ENCODE measurements at places on chromosomes 2 and 18.

GRCh38 chr18:67280486-67281242, 235.9 kb downstream of the DSEL start:
- no peak for DNase-seq

DNA sequence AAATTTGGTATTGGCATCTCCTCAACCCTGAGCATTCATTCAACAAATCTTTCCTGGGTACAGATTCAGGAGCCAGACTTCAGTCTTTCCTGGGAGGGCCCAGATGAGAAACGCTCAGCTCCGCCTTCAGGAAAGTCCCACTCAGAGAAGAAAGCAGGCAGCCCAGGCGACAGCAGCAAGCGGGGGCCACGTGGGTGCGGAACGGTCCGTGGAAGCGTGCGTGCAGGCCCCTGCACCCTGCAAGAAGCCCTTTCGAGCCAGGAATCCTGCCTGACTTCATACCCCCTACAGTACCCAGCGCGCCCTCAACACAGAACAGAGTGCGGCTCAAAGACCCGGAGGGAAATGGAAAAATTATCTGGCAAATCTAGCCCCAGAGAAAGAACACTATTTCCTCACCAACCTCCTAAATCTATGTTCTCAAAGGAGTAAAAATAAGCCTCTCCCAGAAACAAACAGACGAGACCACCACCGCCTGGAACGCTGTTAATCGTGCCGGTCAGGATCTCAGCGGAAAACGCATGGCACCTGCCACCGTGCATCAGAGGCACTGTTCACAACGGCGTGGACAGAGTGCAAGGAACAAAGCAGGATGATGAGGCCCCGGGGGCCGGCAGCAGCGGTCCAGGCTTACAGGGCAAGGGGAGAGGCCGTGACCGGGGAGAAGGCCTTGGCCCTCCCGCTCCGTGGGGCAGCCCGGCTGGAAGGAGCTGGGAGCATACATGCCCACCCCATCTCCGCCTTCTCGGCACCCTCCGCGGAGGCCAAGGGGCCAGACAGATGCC, 318.3 kb downstream of the EIPR1 start:
- no peak for DNase-seq

- peak; percentile 53 for DNase-seq
Observed at GRCh38 chr18:11091746-11092145, 57.6 kb downstream of the PIEZO2 start.

DNA sequence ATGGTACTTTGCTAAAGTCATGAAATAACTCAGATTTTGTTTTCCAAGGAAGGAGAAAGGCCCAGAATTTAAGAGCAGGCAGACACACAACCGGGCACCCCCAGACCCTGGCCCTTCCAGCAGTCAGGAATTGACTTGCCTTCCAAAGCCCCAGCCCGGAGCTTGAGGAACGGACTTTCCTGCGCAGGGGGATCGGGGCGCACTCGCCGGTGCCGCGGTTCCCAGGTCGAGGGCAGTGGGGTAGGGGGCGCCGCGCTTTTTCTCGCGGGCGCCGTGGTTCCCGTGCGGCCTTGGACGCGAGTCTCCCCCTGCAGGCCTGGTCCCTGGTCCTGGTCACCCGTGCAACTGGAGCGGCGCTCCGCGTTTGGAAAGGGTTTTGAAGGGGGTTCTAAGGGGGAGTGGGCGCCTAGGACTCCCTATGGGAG, 1.2 kb downstream of the ZNF236 start:
- DNase-seq: no peak

DNA sequence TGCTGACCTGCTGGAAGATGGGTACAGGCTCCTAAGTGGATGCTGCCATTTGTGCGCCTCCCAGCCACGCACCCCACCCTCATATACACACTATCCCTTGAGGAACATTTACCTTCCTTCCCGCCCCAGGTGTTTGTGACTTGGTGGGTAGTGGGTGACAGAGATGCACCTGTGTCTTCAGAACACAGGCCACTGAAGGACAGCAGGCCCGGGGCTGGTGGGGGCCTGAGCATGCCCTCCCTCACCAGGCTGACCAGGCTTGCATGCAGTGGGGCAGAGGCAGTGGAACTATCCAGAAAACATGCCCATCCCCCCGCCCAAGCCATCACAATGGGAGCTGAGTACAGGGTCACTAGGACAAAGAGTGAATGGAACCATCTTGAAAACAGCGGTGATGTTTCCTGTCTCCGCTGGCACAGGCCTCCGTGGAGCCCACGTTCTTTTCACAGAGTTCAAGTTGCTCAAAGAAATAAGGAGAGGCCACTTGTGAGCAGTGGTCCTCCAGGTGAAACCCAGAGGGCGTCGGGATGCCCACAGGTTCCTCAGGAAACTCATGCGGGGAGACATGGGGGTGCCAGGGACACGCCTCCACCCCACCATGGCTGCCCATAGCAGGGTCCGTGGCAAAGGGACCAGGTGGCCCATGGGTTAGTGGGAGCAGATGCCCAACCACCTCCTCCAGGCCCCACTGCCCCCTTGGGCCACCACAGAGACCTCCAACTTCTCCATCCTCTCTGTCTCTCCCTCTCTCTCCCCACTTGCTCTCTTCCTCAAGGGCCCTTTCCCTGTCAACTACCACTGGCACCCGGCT, 90.9 kb downstream of the MALT1 start:
- DNase-seq: peak; percentile 78

DNA sequence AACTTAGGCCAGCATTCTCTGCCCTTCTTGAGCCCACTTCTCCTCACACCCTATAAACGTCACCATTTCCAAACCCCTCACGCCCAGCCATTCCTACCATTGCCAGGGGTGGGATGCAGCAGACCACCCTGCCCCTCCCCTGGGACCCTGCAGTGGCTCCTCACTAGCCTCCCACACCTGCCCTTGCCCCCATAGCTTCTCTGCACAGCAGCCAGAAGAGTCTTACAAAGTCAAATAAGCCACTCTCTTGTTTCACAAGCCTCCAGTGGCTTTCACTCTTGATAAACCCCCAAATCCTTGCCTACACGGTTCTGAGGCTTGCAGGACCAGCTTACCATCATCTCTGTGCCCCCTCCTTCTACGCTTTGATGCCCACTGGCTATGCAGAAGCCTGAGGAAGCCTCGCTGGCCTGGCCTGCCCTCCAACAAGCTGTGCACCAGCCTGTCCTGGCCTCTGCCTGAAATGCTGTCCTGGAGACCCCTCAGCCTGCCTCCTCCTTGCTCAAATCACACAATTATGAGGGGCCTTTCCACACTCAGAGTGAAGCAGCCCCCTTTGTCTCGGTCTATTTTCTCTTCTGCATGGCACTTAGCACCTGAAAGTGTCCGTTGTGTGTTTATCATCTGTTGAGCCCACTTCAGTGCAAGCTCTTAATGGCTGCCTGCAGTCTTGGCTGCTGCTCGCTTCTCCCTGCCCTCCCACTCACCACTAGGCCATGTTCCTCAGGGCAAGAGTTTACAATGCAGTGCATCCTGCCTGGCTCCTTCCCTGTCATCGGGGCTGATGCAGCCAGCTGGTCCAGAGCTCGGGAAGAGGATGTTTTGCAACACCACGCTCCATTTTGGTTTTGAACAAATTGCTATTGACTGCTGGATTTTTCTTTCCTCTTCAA, 82.6 kb upstream of the RGPD5 start:
- no peak for DNase-seq

GRCh38 chr18:69330385-69331005, 70.2 kb upstream of the DOK6 start:
- DNase-seq: no peak

DNA sequence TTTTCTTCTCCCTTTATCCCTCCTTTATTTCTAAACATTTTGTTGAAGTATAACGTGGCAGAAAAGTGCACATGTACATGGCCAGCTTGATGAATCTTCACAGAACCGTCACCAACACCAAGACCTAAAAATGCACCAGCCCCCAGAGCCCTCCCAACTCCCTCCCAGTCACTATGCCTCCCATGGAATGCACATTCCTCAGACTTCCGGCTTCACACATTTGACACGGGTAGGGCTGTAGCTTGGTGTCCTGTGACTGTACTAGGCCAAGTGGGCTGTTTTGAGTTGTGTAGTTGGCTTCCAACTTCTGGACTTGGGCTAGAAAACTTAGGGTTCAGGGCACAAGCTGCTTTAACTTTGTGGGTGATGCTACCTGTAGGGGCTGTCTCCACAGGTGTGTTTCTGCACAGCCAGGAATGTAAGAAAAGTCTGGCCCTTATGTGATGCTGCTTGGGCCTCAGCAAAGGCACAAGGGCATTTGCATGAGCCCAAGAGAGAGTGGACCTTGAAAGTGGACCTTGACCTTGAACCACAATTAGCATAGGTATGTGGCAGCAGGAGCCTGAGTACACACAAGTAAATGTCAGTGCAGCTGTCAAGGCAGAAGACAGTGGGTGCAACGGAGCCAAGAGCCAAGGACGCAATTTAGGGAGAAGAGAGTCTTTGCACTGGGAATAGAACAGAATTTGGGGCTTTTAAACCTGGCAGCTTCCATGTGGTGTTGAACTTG, 78.4 kb downstream of the SEPTIN10 start:
- DNase-seq: no peak

DNA sequence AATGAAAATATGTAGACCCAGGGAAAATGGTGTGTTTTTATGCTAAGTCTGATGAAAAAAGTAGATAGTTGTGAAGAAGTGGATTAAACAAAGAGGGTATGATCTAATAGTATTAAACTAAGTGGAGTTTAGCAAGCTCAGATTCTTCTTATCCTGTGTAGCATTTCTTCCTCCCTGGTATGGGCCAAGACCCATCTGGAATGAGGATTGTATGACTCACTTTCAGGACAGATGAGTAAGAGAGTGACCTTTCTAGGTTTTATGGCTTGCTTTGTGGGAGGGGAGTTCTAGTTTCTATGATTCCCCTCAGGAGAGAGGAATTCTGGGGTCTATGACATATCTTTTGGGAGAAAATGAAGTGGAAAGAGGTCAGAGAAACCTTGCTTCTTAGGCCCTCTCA, 550.1 kb downstream of the SPAG16 start:
- no peak for DNase-seq

DNA sequence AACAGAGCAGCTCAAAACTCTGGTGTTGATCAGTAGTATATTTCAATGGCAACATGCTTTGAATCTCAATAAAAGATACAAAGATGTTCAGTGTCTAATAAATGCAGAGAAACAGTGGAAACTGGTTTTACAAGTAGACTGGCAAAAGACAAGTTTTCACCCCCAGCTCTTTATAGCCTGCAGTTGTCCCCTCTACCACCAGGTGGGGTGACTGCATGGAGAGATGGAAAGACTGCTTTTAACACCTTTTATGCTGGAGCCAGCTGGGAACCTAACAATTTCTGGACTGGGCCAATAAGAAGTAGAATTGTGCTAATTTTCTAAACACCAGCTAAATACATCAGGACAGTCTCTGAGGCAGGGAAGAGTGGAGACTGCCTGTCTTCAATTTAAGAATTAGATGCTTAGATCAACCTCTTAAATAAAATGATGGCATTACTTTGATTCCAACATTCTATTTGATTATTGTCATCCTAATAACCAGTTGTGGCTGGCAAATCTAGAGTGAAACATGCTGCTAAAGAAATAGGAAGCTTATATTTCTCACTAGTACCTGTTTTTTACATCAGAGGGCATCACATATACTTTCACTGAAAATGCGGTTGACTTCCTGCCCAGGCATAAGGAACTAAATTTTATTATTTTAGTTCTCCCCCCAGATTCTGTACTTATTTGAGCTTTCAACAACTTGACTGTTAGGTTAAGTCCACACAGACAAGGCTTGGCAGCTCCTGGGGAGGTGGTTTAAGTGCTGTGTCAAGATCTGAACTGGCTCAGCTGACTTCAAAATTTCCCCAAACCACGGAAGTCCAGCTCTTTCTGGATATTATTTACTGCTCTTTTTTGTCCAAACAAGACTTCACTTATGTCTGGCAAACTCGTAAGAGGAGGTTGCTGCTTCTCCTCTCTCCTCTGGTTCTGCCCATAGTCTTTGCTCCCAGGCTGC, 140.5 kb downstream of the TPGS2 start:
- no peak for DNase-seq

DNA sequence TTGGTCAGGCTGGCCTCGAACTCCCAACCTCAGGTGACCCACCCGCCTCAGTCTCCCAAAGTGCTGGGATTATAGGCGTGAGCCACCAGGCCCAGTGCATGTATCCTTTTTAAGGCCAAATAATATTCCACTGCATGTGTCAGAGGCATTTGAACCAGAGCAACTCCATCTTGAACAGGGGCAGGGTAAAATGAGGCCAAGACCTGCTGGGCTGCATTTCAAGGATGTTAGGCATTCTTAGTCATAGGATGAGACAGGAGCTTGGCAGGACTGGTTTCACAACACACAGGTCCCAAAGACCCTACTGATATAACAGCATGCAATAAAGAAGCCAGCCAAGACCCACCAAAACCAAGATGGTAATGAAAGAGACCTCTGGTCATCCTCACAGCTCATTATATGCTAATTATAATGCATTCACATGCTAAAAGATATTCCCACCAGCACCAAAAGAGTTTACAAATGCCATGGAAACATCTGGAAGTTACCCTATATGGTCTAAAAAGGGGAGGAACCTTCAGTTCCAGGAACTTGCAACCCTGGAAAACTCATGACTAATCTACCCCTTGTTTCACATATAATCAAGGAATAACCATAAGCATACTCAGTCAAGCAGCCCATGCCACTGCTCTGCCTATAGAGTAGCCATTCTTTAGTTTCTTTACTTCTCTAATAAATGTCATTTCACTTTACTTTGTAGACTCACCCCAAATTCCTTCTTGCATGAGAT, 204.6 kb downstream of the RAB3GAP1 start:
- peak; percentile 57 for DNase-seq

DNA sequence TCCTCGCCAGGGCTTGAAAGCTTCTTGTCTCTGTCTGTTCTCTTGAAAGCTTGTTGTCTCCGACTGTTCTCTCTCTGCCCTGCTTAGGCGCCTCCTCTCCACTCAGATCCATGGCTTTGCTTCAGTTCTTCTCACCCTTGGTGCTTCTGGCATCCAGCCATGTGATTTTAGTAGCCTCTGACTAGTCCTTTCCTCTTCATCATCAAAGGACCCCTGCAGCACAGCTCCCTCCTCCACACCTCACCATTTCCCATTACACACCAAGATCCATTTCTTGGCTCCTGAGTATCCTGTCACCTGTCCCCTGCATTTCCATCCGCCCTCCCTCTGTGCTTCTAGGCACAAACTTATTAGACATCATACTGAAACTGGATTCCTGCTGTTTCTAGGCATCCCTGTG, 59.4 kb downstream of the ZNF236 start:
- DNase-seq: no peak

DNA sequence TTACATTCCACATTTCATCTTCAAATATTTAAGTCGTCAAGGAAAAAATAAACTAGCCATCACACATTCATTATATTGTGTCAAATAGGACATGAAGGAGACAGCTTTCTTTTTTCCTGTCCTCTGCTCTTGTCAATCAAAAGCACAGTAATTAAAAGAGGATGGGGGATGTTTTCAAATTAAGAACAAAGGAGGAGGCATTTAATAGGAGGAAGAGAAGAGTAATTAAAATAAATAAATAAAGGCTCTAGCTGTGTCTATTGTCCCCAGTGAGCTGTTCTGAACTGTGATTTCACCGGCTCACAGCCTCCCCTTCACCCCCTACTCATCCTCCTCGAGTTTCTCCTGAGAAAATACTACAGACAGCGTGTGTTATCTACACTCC, 1377.1 kb upstream of the PIK3C3 start:
- DNase-seq: no peak

- no peak for DNase-seq
Observed at GRCh38 chr2:112714836-112715631, 5.8 kb upstream of the NT5DC4 start.

GRCh38 chr2:106138543-106139237, 55.4 kb downstream of the UXS1 start:
- no peak for DNase-seq
